CD4-positive, alpha-beta T cell treated with Interferon alpha-2 for 1 hour (primary cell): ENCODE measurements at places on chromosomes 13 and 19.

GRCh38 chr13:31409678-31410356 lies 210.0 kb downstream of the B3GLCT start:
- DNase-seq = no peak

GRCh38 chr13:99522298-99522697 lies 21.0 kb downstream of the TM9SF2 start:
- no peak for DNase-seq

DNA sequence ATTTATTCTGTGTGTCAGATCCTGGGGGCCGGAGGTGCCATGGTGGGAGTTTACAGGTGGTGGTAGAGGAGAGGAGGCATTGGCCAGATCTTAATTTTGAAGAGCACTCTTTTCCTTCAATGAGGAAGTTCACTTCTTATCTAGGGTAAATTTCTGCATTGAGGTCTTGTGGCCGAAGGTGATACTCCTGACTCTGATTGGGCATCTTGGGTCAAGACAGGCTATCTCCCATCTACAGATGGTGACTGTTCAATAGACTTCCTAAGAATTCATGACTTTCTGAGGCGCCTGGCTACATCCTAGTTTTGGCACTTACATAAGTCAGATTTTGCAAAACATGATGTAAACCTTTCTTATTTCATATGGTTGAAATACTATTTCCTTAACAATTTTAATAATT lies 135.2 kb downstream of the SUCLA2 start:
- DNase-seq = no peak

- peak; percentile 47 for DNase-seq
Observed at GRCh38 chr19:18203408-18203862, 407 bp downstream of the RAB3A start.

DNA sequence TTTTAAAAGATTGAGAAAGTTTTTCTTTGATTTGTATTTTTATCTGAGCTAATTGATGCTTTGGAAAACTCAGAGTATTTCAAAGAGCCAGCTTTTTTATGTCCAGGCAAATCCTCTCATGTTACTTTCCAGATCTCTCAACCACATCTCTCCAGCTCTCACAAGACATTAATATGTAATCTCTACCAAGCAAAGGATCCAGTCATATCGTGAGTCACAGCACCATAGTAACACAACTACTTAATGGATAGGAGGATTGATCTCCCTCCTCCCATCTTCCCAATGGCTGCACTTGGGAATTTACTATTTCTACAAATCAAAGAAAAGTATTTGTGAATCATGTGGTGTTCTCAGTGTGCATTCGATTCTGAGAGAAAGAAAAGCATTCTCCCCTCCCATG lies 63.3 kb downstream of the POU4F1 start:
- DNase-seq = no peak

DNA sequence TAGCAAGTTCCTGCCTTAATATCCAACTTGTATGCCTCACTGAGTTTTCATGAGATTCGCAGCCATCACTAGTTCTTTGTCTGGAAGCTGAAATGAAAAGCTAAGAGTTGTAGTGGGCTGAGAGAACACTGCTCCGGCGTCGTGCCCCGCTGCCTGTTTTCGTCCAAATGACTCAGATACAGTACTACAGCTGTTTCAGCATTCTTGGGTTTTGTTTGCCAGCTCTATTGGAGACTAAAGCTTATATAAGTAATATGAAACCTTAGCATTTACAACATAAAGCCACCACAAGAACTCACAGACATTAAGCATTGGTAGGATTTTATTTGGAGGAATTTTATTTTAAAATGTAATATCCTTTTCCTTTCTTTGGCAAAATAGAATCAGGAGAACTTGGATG lies 299.7 kb downstream of the DLEU7 start:
- no peak for DNase-seq

DNA sequence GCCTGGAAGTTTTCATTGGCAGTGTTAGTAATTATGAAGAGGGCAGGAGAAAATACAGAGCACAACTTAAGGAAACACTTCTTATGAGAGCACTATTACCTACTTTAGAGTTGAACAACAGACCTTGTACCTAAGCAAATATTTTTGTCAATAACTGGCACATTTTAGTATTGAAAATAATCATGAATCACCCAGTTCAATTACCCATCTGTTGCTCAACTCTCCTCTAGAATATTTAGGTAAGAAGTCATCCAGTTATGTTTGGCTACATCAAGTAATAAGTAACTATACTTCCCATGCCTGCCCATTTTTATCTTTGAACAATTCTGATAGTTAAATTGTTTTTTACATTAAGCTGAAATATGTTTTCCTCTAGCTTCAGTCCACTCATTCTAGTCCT lies 893.4 kb downstream of the DIAPH3 start:
- DNase-seq = no peak

GRCh38 chr13:30375265-30375835 lies 46.9 kb upstream of the UBE2L5 start:
- no peak for DNase-seq

DNA sequence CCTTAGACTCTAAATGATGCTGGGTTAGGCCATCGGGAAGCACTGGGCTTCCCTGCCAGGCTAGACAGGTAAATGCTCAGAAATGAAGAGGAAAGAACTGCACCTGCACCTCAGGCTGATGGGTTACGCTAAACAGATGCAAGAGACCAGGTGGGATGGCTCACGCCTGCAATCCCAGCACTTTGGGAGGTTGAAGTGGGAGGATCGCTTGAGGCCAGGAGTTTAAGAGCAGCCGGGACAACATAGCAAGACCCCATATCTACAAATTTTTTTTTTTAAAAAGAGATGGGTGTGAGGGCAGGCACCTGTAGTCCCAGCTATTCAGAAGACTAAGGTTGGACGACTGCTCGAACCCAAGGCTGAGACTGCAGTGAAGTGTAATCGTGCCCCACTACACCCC lies 634.7 kb downstream of the UQCRFS1 start:
- no peak for DNase-seq

- no peak for DNase-seq
Observed at GRCh38 chr13:51923983-51924539, 62.3 kb downstream of the CCDC70 start.

DNA sequence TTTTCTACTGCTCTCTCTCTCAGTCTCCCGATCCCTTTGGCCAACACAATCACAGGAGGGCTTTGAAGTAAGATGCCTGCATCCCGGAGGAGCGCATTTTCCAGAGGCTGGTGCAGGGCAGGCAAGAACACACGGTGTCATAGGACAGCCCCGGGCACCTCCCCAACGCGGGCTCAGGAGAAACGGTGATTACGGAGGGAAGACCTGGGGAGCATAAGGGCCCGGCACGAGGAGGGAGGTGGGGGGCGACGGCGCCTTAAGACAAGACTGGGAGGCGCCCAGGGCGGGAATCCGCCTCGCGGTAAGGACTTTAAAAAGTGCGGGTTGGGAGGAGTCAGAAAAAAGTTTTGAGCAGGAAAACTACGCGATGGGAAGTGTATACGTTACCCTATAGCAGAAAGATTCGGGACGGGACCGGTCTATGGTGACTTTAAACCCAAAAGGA lies 18.7 kb upstream of the ZNF888 start:
- DNase-seq = peak; percentile 32

DNA sequence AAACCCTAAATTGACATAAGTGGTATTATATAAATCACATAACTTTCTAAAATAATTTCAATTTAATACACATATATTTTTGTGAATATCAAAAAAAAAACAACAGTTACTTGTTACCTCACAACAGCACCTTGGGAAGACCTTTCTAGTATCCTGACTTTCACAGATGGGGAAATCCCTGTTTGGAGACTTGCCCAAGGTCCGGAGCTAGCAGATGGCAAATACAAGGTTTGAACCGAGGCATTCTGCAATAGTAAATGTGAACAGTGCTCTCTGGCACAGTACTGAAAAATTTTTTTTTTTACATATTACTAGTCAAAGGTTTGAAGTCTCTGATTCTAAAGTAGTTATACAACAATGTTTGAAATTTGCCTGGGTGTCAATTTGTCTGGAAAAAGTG lies 104.5 kb downstream of the SUCLA2 start:
- DNase-seq = no peak

GRCh38 chr19:14159059-14159458 lies 22.7 kb upstream of the ASF1B start:
- DNase-seq = no peak

GRCh38 chr19:33501693-33502356 lies 19.8 kb downstream of the PEPD start:
- DNase-seq = no peak
